ENCODE measurements at places on chromosomes 13 and 19. TPM values are rescaled to one million over a fixed set of nuclear protein-coding genes. Genes with fewer than 3 reads are reported as not detected.

DNA sequence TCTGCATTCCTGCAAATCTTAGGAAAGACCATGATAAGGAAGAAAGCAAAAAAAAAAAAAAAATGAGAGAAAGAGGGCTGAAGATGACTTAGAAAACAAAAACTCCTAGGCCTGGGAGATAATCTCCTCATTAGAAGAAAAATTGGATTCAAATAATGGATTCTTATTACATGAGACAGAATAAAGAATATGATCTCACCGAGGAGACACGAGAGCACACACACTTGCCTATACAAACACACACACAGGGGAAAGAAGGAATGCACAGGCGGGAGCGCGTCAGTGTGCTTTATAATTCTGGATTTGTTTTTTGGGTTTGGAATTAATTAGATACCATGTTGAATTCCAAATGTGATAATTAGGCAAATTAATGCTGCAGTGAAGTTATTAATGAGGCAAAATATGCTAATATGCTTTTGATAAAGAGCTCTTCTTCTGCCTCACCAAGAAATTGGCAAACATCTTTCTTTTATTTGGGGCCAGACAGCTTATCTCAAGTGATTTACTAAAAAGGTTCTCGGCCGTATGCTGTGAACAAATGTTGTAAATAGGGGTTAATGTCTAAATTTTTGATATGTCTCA, 36.1 kb upstream of the PCDH8 start:
- no peak for DNase-seq

DNA sequence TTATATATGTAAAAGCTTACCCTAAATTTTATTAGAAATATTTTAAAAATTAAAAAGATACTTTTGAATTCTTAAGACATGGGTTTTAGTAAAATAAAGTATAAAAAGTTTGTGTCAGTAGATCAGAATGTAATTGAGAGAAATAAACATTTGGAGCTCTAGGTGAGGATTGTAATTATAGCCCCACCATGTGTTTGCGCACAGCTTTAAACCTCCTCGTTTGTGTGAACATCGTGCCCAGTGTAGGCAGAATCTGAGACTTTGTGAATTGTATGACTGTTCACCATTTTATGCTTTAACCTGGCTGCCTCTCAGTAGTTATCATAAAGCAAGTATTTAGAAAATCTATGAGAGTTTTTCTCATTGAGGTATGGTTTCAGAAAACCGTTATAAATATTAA, 29.1 kb downstream of the CUL4A start:
- no peak for DNase-seq

GRCh38 chr13:101185606-101186005, 230.7 kb downstream of the NALCN start:
- DNase-seq, result no peak

Gene CYP4F2
- total RNA-seq, result not detected

- no peak for DNase-seq
Observed at GRCh38 chr13:46751811-46752635, 44.9 kb downstream of the ESD start.

Gene KLC3
- not detected for total RNA-seq

- no peak for DNase-seq
Observed at GRCh38 chr13:107534548-107534947, 680.8 kb downstream of the LIG4 start.

GRCh38 chr19:38583219-38583984, 34.4 kb downstream of the MAP4K1 start:
- DNase-seq, result no peak

DNA sequence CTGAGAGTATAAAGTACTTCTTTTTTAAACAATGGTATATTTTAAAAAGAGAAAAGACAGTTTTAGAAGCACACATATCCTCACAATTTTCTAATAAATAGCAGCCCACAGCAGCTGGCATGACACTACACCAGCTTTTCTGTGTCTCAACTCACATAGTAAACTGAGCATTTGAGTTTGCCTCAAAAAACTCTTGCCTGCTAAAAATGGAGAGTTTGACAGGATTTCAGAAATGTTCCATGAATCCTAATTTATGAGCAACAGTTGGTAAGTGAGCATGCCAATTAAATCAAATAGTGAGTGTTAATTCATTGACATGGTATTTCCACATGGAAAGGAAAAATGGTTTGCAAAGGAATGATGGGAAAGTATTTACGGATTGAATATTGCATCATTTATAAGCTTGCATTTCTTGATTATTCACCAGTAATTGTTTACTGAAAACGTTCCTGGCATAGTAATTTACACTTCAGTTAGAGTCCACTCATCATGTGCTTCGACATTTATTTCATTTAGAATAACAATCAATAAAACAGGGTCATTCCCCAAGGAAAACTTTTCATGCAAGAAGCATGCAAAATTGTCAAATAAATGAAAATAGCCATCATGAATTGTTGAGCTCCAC, 323.0 kb downstream of the EFNB2 start:
- no peak for DNase-seq

- DNase-seq, result no peak
Observed at GRCh38 chr19:34838248-34838647, 65.2 kb upstream of the ZNF599 start.

Gene RFX2
- total RNA-seq, result 12.7 TPM

GRCh38 chr13:75326173-75327134, 155.5 kb downstream of the TBC1D4 start:
- DNase-seq, result no peak

GRCh38 chr13:77516342-77516789, 19.1 kb upstream of the SCEL start:
- DNase-seq, result no peak

- peak; percentile 90 for DNase-seq
Observed at GRCh38 chr19:41951686-41952172, 7.4 kb downstream of the RABAC1 start.

Gene ZNF528
- total RNA-seq, result 42.8 TPM

- no peak for DNase-seq
Observed at GRCh38 chr19:4177146-4177545, 5.2 kb downstream of the SIRT6 start.

Gene KIR2DL3
- total RNA-seq, result not detected

GRCh38 chr19:6062274-6062673, 48.0 kb downstream of the RFX2 start:
- DNase-seq, result peak; percentile 59

DNA sequence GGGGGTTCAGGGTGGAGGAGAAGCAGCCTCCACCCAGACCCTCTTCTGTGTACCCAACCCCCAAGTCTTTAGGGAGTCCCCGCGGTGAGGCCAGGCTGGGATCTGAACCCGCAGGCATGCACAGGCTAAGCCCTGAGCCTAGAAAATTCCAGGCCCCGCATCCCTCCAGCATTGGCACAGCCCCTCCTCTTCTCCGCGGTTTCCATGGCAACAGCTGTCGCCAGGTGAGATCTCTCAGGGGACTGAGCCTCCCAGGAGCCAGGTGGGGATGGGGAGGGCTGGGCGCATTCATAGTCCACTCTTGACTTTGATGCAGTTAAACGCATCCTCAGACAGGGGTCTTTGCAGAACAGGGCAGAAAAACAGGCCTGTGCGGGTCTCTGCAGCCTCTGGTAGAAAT, 48.3 kb upstream of the USP29 start:
- no peak for DNase-seq

DNA sequence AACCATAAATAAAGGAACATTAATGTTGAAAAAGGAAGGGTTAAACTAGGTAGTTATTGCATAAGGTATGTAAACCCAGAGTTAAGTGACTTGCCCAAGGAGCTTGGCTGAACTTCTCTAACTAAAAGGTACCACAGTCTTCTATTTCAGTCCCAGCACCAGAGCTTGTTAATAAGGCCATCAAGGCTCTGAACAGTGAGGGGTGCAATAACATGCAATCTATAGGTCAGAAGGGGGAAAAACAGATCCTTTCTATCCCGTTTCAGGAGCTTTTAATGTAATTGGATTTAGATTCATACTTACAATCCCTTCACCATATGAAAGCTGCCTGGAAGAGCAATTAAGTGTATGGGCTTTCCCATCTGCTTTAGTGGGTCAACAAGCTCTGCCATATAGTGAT, 441.5 kb upstream of the SPRY2 start:
- DNase-seq, result no peak

DNA sequence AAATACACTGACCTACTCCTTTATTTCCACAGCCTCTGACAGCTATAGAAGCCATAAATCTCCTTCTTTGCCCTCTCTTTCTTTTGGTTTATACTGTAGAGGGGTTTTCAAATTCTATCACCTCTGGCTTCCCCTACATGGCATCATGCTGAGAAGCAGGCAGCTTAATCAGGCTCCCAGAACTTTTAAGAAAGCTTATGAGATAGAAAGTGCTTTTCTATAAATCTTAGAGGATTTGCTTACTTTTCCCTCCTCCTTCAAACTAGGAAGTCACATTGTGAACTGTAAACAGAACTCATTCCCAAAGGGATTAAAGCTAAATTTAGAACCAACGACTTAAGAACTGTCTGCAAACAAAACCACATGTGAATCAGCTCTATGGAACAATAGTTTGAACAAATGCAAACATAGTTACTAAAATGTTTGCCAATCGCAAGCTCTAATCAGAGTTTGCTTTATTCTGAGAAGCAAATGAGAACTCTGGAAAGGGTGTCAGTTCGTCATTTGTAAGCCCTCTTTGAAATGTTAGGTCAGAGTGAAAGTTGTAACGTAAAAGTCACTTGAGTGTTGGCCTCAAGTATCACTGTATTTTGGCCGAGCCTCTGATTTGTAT, 344.1 kb downstream of the RFC3 start:
- DNase-seq, result no peak

DNA sequence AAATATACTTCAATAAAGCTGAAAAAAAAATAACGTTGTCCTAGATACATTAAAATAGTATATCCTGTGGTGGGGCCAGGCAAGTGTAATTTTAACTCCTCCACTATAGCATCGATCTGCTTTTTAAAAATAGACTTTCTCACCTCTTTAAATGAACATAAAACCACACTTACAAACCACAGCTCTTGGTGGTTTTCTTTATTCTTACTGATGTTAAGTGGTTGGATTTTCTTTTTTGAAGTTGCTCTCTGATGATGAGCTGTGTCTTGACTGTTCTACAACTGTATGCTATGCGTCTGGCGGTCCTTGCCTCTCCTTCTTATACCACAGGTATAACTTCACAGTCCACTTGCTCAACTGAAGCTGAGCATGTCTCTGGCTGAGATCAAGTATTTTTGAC, 721.5 kb upstream of the KLHL1 start:
- no peak for DNase-seq

DNA sequence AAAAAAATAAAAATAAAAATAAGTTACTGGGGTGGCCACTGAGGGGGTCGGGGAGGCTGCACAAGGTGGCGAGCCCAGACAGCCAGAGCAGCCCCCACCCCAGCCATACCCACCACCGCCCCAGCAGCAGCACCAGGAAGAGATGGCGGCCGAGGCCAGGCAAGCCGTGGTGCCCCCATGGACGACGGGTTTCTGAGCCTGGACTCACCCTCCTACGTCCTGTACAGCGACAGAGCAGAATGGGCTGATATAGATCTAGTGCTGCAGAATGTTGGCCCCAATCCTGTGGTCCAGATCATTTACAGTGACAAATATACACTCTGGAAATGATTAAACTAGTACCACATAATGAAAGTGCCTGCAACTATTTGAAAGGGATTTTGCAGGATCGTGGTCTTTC, 71.6 kb upstream of the ZDHHC20 start:
- no peak for DNase-seq

DNA sequence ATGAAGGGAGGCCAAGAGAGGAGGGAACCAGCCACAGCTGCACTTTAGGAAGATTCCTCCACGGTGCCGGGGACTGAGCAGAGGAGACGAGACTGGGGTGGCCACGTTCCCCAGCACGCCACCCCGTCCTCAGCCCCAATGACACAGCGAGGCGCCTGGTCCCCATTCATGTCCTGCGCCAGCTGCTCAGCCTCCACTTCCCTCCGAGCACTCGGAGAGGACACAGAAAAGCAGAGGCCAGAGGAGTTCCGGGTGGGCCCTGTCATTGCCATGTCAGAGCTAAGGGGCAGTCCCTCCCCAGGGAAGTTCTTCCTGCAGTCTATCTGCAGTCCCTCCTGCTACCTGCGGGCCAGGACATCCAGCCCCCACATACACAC, 53.2 kb upstream of the NFIC start:
- no peak for DNase-seq

DNA sequence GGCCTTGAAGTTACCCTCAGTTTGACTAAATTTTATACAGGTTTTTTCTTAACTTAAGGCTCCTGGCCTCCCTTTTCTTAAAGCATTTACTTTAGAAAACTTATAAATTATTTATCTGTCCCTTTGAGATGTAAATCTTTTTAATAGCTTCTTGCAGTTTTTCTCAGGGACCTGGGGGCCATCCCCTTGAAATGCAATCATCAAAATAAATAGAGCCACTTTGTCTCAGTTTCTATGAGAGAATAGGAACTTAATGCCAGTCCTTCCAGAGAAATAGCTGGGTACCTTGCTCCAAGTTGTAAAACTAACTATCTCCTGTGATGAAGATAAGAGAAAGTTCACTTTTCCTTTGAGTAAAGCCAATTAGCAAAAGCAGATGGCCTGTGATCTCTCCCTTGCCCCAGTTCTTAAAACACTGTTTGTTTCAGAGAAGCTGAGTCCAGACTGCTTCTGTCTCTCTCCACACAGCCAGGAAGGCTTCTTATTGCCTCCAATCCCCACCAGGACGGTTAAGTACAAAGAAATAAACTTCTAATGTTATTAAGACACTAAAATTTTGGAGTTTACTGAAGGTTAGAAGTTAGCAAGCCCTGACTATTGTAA, 913.1 kb downstream of the OLFM4 start:
- no peak for DNase-seq

Gene LILRB1
- total RNA-seq, result 10.7 TPM

DNA sequence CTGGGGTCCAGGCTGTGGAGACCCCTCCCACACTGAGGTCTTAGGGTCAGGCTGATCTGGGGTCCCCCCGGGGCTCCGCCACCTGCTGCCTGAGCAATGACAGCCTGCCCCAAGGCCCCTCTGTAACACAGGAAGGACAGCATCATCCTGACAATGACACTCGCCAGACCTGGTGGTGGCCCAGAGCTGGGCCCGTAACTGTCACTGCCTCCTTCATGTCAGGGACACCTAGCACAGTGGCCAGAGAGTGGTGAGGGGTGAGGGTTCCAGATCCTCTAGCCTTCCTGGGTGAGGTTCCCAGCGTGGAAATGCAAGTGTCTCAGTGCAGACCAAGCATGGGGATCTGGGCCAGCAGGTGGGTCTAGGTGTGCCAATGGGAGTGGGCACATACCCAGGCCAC, 27.8 kb downstream of the OPA3 start:
- no peak for DNase-seq

- DNase-seq, result no peak
Observed at GRCh38 chr13:28033894-28034655, 45.6 kb upstream of the URAD start.

Gene NLRP9
- total RNA-seq, result not detected

Gene CEACAM4
- 1.9 TPM for total RNA-seq

DNA sequence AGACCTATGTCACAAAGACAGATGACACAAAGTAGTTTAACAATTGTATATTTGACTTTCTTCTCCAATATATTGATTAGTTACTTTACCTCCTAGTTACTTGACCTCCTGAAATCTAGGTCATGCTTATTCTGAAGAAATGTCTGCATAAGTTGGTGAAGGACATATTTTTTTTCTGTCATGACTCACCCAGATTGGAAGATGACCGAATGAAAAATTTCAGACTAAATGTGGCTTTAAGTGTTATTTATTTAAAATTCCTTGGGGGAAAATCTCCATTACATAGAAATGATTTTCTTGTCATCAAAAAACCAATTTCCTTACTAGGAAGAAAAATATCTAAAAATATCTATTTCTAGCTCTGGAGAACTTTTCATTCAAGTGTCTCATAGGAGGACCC, 217.1 kb downstream of the POSTN start:
- DNase-seq, result no peak

Gene NLRP11
- not detected for total RNA-seq

Gene FGF9
- total RNA-seq, result 2.1 TPM

Gene GSX1
- total RNA-seq, result not detected

Gene BCL2L12
- 11.5 TPM for total RNA-seq

All from sciatic nerve (tissue), 2 donors.